SK-N-SH (cell line): ENCODE measurements at places on chromosomes 12 and 14. TPM values are rescaled to one million over a fixed set of nuclear protein-coding genes. Genes with fewer than 3 reads are reported as not detected.

PAWR gene
- 0.91 and 1.8 TPM in 2 replicates for polyA plus RNA-seq

- DNase-seq: no peak
Observed at GRCh38 chr14:92409043-92409442, 86.1 kb downstream of the SLC24A4 start.

- DNase-seq: no peak
Observed at GRCh38 chr14:50717811-50718210, 49.7 kb upstream of the SAV1 start.

GRCh38 chr12:82242729-82243128 is 115.5 kb downstream of the CCDC59 start:
- DNase-seq: no peak

DNA sequence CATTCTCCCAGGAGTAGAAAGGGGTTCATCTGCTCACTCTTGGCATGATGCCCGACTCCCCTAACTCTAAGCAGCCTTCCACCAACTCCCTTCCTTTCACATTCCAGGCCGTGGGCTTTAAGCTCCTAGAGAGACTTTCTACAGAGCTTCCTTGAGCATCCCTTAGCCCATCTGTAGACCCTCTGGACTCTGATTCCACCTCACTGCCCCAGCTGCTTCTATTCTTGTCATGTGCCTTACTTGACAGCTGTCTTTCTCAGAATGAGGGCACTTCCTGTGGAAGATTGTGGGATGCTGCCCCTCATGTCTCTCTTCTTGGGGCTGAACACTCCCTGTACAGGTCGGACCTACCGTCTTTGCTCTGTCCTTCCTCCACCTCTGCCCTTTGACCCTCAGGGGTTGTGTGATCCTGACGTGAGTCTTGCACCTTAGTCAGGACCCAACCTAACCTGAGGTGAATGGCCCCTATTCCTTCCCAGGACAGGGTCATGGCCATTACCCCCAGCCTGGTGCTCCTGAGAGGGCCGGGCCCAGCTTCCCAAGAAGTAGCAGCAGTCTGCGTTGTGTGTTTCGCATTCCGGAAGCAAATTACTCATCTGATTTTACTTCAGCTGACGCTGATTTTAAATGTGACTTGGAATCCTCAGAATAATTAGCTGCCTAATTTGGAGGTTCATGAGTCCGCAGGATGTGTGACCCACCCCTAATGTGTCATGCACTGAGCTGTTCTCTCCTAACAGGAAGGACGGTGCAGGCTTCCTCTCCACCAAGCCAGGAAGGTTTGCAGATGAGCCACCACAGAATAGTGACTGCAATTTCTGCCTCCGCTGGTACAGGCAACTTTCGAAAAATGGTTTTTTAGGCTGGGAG is 2.7 kb upstream of the GALNT6 start:
- DNase-seq: no peak

DNA sequence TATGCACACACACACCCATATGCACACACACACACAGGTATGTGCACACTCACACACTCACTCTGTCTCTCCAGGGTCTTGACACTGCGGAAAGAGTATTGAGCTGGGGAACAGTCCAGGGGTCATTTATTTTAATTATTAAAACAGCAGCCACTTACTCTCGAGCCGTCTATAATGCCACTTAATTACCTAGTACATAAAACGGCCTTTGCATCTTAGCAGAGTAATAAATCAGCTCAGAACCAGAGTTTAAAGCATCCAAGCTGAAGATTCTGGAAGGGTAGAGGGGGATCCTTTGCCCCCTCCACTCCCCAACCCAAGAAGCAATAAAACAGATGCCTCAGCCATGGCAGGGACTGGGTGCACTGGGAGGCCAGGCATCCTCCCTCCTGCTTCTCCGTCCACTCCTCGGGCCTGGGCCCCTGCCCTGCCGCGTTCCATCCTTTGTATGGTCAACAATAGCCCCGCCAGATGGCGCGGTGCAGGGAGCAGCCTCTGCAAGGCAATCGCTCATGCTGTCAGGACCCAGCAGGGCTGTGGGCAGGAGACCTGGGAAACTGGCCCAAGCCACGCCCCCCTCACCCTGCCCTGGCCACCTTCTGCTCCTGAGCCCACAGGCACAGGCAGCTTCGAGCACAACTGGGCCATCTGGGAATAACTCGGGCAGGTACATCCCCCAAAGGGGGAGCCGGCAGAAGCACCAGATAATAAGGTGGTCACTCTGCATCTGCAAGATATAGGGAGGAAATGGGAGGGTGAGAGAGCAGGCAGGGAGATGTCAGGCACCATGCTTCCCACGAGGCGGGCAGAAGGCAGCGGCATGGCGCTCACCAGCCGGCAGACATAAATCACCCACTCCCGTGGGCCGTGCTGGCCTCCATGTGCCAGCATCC is 40.9 kb downstream of the CCDC85C start:
- DNase-seq: peak; percentile 84
